Mesendoderm (in vitro differentiated cells): ENCODE measurements at places on chromosomes 16 and 17.

DNA sequence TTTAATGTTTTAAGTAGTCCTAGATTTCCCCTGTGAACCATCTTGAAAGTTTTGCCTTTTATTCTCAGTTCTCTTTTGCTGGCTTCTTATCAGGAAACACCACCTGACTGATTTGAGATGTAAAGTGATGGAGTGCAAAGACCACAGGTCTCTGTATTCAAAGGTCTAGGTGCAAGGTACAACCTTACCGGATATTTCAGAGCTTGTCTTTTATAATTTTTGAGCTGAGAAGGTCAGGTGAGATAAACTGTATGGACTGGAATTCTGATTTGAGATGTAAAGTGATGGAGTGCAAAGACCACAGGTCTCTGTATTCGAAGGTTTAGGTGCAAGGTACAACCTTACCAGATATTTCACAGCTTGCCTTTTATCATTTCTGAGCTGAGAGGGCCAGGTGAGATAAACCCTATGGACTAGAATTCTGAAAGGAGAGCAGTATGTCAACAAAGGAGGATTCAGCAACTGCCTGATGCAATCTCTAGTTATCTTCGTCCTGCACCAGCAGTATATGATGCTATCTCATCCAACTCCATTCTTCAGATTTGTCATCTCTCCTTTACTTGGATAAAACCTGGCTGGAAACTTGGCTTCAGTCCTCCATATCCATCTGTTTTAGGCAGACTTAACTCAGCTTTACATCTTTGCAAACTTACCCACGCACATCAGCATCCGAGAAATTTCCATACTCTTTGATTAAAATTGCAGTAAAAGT lies 64.3 kb downstream of the CENPV start:
- peaks cover 4% of the 10 kb centered on the region for H3K4me1 ChIP-seq
- H3K4me3 ChIP-seq, result no peak overlapping the region
- peak; percentile 57 for DNase-seq
- H3K36me3 ChIP-seq, result no peaks in the 10 kb centered on the region
- no peak overlapping the region for H3K27ac ChIP-seq
- no peaks in the 10 kb centered on the region for H3K27me3 ChIP-seq

DNA sequence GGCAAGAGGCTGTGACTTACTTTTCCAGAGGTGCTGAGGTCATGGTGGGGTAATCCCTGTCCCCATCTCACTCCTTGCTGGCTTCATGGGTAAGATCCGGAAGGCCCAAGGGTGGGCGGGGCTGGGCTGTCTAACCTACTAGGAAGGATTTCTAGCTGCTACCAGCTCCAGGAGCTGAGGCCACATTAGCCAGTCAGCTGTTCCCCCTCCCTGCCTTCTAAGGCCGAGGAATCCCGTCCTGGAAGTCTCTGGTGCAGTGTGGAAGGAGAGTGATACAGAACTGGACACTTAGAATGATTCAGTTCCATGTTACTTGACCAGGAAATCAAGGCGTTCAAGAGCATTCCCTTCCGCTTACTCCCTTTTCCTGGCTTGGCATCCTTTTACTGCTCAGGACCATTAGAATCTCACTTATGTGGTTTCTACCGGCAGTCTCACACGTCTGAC lies 8.9 kb downstream of the GNGT2 start:
- H3K4me1 ChIP-seq, result no peaks in the 10 kb centered on the region
- no peak overlapping the region for H3K4me3 ChIP-seq
- no peak overlapping the region for H3K27ac ChIP-seq
- DNase-seq, result no peak
- no peaks in the 10 kb centered on the region for H3K27me3 ChIP-seq

GRCh38 chr16:24309258-24310142 lies 53.4 kb downstream of the CACNG3 start:
- H3K36me3 ChIP-seq, result no peaks in the 10 kb centered on the region
- H3K27me3 ChIP-seq, result no peaks in the 10 kb centered on the region
- H3K4me3 ChIP-seq, result no peak overlapping the region
- no peaks in the 10 kb centered on the region for H3K4me1 ChIP-seq

DNA sequence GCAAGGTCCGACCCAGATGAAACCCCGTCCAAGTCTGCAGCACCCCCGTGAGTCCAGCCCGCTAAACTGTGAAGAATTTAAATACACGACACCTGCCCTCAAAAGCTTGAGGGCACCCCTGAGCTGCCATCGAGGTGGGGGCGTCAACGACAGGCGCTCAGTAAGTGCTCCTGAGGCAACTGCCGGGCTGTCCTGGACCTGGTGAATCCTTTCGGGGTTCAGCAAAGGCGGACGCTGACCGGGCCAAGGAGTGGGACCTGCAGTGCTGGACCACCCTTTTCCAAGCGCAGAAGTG lies 512 bp upstream of the ENDOV start:
- H3K36me3 ChIP-seq, result no peaks in the 10 kb centered on the region
- peak overlapping the region; percentile 96 for H3K4me3 ChIP-seq
- no peak for DNase-seq

- no peaks in the 10 kb centered on the region for H3K27me3 ChIP-seq
These were observed 206.1 kb downstream of the KCNJ2 start for GRCh38 chr17:70375406-70375805.

GRCh38 chr17:42541041-42541833 lies 5.2 kb downstream of the NAGLU start:
- H3K36me3 ChIP-seq, result no peaks in the 10 kb centered on the region
- DNase-seq, result no peak
- H3K4me3 ChIP-seq, result no peak overlapping the region
- no peak overlapping the region for H3K27ac ChIP-seq
- H3K4me1 ChIP-seq, result no peaks in the 10 kb centered on the region
- no peaks in the 10 kb centered on the region for H3K27me3 ChIP-seq

DNA sequence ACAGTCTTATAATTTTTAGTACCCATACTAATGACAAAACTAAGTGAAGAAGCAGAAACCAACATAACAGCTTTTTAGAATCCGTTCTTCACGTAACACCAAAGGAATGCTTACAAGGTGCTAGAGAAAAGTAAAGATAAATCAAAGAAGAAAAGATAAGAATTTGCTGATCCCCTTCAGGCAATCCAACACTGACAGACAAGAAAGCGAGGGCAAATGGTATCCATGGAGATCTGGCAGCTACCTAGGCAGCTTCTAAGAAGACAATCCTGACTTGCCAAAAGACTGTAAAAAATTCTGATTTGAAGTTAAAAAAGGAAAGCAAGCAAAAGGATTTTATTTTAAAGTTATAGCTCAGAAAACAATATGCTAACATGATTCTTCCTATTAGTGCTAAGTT lies 14.6 kb downstream of the BBS2 start:
- DNase-seq, result peak; percentile 59
- H3K27me3 ChIP-seq, result no peaks in the 10 kb centered on the region
- H3K4me3 ChIP-seq, result no peak overlapping the region
- no peak overlapping the region for H3K27ac ChIP-seq

DNA sequence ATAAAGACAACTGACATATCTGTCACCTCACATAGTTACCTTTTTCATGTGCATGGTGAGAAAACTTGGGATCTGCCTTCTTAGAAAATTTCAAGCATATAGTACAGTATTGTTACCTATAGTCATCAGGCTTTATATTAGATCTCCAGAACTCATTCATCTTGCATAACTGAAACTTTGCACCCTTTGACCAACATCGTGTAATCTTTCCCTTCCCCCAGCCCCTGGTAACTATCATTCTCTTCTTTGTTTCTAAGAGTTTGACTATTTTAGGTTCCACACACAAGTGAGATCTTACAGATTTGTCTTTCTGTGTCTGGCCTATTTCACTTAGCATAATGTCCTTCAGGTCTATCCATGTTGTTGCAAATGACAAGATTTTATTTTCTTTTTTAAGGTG lies 22.9 kb upstream of the TBX4 start:
- DNase-seq, result no peak
- no peaks in the 10 kb centered on the region for H3K4me1 ChIP-seq
- no peaks in the 10 kb centered on the region for H3K27me3 ChIP-seq
- H3K27ac ChIP-seq, result no peak overlapping the region

GRCh38 chr16:72427783-72428331 lies 255.9 kb upstream of the PMFBP1 start:
- DNase-seq, result no peak
- H3K27ac ChIP-seq, result no peak overlapping the region
- H3K4me3 ChIP-seq, result no peak overlapping the region
- H3K4me1 ChIP-seq, result no peaks in the 10 kb centered on the region

- H3K4me1 ChIP-seq, result peaks cover 4% of the 10 kb centered on the region
- H3K27me3 ChIP-seq, result no peaks in the 10 kb centered on the region
- H3K36me3 ChIP-seq, result no peaks in the 10 kb centered on the region
These were observed 19.3 kb upstream of the RAI1 start for GRCh38 chr17:17661834-17662385.

DNA sequence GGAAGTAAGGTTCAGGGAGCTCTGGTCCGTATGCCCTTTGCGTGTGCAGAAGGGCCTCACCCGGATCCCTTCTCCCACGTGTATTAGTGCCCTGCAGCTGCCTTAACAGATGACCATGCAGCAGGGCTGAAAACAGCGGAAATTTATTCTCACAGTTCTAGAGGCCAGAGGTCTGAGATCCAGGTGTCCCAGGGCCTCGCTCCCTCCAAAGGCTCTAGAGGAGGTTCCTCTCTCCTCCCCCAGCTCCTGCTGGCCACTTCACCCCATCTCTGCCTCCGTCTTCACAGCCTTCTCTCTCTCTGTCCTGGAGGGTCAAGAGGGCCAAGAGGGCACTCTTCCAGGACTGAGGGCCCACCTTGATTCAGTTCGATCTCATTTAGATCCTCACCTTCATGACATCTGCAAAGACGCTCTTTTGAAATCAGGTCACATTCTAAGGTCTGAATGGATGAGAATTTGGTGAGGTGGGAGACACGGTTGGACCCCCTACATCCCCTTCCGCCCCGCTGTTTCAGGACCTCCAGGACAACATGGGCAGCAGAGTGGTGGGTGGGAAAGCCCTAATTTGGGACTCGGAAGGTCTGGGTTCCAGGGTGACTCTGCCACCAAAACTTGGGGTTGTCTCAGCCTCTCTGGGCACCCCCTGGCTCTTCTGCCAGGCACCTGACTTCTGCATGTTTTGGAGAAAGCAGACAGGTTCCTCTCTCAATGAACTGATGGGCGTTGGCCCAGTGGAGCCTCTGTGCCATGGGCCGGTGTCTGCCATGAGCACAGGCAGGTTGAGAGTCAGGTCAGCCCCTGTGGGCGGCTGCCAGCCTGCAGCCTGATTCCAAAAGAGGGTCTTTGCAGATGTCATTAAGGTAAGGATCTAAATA lies 361.2 kb downstream of the SEC14L1 start:
- H3K27ac ChIP-seq, result no peak overlapping the region
- peaks cover under 1% of the 10 kb centered on the region for H3K36me3 ChIP-seq
- no peak for DNase-seq
- H3K4me3 ChIP-seq, result no peak overlapping the region

GRCh38 chr16:68644715-68645493 lies at the start of gene CDH3:
Gene CDH3, plus strand, starts transcription at chr16:68645310. Its CDS starts 70 bp downstream, at chr16:68645380.
- H3K4me3 ChIP-seq, result peak within 1 kb of the TSS; percentile 64
- no peaks in the 10 kb centered on the region for H3K36me3 ChIP-seq
- peaks cover 6% of the 10 kb centered on the region for H3K4me1 ChIP-seq
- H3K27ac ChIP-seq, result peak within 1 kb of the TSS; percentile 66

DNA sequence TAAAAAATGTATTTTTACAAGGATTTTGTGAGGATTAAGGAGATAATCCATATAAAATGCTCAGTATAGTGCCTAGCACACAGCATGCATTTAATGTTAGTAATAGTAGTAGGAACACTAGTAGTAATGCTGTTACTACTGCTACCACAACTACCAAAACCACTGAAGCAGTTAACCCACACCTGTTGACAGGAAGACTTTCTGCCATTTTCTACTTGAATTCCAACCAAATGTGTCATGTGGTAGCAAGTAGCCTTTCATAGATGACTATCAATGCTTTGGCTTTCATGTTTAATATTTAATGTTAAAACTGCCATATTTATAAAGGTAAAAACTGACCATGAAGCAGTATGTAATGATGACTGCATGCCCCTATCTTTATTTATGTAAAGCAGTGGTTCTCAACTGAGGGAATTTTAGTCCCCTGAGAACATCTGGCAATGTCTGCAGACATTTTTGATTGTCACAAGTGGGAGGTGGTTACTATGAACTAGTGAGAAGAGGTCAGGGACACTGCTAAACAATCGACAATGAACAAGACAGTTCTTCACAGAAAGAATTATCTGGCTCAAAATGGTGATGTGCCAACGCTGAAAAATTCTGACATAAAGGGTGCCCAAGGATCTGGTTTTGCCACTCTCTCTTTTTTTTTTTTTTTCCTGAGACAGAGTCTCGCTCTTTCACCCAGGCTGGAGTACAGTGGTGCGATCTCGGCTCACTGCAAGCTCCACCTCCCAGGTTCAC lies 89.4 kb downstream of the ITFG1 start:
- H3K4me3 ChIP-seq, result no peak overlapping the region
- no peak overlapping the region for H3K27ac ChIP-seq
- no peaks in the 10 kb centered on the region for H3K27me3 ChIP-seq
- DNase-seq, result no peak
- H3K36me3 ChIP-seq, result no peaks in the 10 kb centered on the region
- no peaks in the 10 kb centered on the region for H3K4me1 ChIP-seq

GRCh38 chr17:31573047-31573446 lies 181.6 kb downstream of the RAB11FIP4 start:
- H3K36me3 ChIP-seq, result no peaks in the 10 kb centered on the region
- H3K4me1 ChIP-seq, result no peaks in the 10 kb centered on the region
- H3K27ac ChIP-seq, result no peak overlapping the region
- H3K27me3 ChIP-seq, result no peaks in the 10 kb centered on the region
- no peak overlapping the region for H3K4me3 ChIP-seq
